ENCODE measurements at places on chromosomes 5 and 9.

GRCh38 chr5:81303563-81303962 lies 2.2 kb downstream of the ZCCHC9 start:
- no peak for DNase-seq

DNA sequence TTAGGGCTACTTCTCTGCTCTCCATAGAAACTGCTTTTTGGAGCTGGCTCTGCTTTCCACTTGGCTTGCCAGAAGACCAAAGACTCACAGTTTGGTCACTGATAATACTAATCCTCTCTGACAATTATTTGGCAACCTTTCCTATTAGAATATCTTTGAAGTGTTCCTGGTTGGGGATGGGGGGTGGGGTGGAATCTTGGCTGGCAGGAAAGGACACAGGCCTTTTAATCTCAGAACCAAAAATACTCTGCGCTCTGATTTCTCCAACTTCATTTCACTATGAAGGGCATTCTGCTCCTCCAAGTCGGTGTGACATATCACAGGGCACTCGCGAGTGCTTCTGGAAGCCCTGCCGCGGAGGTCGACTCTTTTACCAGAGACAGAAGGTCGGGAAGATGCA lies 1329.0 kb upstream of the WWC1 start:
- no peak for DNase-seq

DNA sequence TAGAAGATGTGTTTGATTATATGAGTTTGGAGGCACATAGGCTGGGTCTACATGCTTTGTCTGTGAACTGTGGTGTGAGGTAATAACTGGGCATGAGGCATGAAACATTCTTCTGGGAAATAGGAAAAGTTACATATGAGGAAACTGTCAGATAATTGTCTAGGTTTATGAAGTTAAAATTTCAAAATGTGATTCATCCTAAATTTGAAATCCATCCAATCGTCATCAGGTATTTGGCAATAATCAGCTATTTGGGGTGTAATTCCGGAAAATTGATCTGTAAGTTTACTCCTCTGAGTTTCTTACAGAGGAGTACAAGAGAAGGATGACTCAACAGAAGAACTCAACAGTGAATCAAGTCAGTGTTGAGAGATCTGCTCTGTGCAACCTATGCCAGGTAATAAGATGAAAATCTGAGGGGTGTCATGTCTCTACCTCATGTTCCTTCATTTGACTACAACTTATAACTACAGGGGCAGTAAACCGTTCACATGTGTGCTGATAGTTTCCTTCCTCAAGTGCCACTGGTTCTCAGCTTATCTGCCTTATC lies 1171.6 kb upstream of the CDH18 start:
- DNase-seq, result no peak

GRCh38 chr5:173798127-173798810 lies 89.9 kb upstream of the CPEB4 start:
- DNase-seq, result no peak

DNA sequence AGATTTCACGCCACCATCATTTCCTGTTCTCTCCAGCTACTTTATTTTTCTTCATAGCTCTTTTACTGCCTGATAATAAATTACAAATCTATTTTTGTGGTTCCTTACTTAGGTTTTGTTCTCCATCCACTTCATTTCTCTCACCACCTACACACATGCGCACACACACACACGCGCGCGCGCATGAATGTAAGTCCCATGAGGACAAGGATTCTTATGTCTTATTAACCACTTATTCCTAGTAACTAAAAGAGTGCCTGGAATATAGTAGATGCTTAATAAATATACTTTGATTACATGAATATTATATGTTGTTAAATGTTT lies 116.5 kb downstream of the TRPM6 start:
- no peak for DNase-seq

- DNase-seq, result no peak
Observed at GRCh38 chr5:98794414-98795080, 21.1 kb downstream of the RGMB start.

DNA sequence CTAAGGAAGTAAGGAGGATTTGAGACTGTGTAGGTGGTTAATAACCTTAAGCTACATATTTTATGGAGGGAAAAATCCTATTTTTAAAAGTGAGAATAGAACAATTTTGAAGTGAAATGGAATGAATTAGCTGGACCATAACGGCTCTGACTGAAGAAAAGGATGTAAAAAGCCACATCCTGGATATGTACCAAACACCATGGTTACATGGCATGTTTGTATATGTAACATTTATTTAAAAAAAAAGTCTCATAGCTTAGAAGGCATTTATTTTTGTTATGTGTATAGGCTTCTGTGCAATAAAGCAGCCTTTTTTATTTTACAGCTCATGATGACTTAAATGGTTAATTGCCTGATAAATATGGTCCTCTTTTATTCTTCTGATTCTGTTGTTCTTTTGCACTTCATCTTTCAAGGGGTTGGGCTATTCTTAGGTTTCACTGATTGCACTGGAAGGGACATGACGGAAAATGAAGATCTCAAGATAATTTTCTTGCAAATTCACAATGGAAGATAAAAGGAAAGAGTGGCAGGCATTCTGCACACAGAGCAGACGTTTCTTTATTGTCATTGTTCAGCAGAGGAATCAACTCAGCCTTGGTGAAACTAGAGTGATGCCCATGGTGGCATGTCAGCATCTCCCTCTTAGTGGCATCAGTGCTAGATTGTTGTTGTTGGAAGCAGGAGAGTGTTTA lies 63.1 kb downstream of the DOCK8 start:
- peak; percentile 34 for DNase-seq

GRCh38 chr5:73288803-73289720 lies 116.1 kb downstream of the TMEM174 start:
- DNase-seq, result no peak

DNA sequence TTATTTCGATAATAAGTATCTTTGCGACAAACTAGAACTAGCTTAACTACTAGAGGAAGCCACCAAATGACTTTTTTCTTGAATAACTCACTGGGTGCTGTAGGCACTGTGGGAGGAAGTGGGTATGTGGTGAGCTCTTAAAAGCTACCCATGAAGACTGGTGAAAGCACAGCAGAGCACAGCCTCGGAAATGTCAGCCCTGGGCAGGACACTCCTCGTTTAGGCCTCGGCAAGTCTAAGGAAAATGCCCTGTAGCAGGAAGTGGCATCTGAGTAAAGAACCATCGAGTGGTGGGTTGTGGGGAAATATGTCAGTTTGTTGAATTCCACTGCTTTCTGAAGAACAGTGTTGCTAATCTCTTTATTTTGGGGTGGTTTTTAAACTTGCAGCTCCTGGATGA lies 44.0 kb upstream of the NCS1 start:
- DNase-seq, result peak; percentile 21

GRCh38 chr5:149529463-149529862 lies 21.8 kb downstream of the CSNK1A1 start:
- no peak for DNase-seq

GRCh38 chr9:98911042-98911441 lies 32.7 kb upstream of the COL15A1 start:
- no peak for DNase-seq

DNA sequence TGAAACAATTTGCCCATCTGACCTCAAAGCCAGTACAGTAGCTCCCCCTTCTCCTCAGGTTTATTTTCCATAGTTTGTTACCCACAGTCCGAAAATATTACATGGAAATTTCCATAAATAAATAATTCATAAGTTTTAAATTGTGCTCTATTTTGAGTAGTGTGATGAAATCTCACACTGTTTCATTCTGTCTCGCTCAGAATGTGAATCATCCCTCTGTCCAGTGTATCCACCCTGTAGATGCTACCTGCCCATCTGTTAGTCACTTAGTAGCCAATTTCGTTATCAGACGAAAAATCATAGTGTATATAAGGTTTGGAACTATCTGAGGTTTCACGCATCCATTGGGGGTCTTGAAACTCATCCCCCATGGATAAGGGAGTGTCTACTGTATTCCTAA lies 100.7 kb upstream of the IL7R start:
- no peak for DNase-seq

- no peak for DNase-seq
Observed at GRCh38 chr5:178477802-178478201, 112.4 kb downstream of the COL23A1 start.

DNA sequence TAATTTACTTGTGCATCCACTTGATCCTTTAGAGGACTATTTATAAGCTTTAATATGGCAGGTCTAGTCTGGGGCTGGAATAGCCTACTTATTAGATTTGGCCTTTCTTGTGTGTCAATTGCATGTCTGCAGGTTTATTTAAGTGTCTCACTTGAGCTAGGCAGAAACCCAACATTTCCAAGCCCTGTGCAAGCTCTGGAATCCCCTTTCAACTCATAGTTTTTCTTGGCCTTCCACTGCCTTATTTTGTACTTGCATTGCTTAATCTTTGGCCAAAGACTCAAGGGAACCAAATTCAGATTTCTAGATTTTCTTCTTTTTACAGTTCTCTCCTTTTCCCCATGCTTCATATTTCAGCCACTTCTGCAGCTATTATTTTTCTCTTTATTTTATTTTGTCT lies 102.4 kb upstream of the RFX3 start:
- no peak for DNase-seq

GRCh38 chr5:53025487-53025886 lies 36.3 kb downstream of the ITGA2 start:
- no peak for DNase-seq

DNA sequence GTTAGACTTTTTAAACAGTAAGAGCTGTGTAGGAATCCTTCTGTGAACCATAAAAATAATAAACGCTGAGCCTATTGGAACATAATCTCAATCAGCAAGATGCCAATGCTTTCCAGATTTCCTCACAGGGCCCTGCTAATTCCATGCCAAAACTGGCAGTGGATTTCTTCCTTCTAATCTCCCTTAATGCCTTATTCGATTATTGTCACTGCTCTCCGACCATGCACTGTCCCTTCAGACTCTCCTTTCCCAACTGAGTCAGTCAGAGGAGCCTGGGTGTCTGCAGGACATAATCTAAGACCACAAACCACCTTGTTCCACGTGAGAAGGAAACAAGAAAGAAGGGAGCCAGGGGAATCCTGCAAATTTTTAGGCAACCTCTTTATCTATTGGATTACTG lies at the start of gene GABRA6:
Gene GABRA6 (plus strand): TSS at position 261 of the 400 bp plus-strand sequence. CDS start 269 bp downstream, outside the sequence.
- no peak for DNase-seq

DNA sequence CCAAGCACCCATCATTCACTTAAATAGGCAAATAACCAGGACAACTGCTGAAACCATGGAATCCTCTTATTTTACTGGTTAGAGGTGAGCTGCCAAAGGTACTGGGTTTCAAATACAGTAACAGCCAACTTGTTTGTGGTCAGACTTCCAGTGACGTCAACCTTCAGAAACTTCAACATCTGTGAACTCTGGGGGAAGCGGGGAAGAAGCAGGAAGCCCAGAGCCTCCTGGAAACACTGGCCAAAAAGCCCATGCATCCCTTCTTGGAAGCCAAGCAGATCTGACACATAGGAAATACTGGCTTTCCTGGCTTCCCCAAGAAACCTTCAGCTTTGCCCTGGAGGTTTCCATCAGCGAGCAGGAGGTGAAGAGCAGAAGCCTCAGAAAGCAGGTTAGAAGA lies 4.9 kb upstream of the FRRS1L start:
- DNase-seq, result no peak

All from OCI-LY7 (cell line).